ENCODE measurements at places on chromosomes 6 and 20.

DNA sequence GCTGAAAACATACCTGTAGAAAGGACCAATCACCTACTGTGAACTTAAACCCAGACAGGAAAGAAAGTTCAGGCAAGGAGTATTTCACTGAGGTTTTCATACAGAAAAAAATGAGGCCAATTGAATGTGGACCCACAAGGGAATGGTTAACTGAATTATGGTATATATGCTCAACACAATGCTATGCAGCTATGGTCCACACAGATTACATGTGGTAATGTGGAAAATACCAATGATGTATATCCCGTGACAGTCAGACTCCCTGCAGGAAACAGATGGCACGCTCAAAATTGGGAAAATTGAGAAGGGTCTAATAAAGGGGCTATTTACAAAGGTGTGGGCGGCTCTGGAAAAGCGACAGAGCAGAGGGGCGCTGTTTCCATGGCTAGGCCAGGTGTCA is 47.1 kb upstream of the PIM1 start:
- no peak for DNase-seq

DNA sequence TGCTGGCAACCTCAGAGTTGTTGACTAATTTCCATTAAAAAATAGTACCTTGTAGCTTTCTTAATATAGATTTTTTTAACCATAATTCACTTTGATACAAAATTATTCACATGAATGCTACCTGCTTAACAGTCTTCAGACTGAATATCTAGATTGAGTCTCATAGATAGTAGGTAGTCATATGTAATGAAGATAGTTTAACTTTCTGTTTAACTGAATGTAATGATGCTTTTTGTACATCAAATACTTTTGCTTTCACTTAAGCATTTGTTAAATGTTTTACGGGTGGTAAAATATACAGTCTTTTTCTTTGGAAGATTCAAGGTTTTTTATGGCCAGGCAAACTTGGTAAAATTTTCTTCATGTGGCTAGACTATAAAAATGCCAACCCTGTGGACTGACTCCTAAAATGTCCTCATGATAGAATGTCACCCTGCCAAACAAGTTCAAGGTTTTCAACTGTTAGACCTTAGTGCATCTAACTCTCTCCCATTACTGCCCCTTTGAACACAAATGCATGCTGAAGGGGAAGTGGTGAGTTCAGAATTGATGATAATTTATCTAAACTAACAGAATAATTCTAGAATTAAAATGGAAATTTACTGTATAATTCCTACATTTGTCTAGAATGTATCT is 16.4 kb downstream of the TBPL1 start:
- DNase-seq, result no peak

DNA sequence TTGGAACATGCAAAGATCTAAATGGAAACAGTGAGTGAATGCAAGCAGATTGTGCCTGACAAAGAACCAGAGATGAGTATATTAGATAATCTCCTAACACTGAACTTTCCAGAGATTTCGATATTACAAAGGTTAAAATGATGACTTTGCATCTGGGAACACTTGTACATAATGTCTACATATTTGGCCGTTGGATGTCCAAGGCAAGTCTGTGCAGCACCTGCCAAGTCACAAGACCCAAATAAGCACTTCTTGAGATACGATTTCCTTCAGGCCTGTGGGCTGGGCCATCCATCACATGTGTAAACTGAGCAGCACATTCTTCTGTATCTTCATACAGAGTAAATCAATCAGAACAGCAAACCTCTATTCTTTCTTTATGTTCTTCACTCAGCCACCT is 32.5 kb upstream of the SMLR1 start:
- DNase-seq, result no peak

DNA sequence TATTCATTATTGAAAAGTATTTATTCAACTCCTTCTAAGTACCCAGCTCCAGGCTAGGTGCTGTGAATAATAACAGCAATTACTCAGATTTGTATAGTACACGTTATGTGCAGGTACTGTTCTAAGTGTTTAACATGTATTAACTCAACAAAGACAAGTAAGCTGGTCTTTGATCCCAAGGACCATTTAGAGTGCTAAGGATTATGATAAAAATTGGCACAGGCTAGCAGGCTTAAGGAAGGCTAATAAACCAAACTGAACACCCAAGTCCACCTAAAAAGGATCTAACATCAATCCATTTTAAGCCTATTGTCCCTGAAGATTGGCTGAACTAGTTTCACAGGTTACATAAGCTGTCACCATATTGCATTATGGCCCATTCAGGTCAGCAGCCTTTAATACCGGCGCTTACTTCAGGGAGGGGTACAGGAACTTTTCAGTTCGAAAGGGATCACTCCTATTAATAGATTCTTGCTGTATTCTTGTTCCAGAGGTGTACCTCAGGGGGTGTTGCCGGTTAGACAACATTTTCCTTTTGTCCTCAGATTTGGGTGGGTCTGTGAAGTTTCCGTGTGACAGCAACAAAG is 99.0 kb upstream of the GMDS start:
- DNase-seq, result no peak

- no peak for DNase-seq
Observed at GRCh38 chr6:137882225-137882961, 15.3 kb downstream of the TNFAIP3 start.

DNA sequence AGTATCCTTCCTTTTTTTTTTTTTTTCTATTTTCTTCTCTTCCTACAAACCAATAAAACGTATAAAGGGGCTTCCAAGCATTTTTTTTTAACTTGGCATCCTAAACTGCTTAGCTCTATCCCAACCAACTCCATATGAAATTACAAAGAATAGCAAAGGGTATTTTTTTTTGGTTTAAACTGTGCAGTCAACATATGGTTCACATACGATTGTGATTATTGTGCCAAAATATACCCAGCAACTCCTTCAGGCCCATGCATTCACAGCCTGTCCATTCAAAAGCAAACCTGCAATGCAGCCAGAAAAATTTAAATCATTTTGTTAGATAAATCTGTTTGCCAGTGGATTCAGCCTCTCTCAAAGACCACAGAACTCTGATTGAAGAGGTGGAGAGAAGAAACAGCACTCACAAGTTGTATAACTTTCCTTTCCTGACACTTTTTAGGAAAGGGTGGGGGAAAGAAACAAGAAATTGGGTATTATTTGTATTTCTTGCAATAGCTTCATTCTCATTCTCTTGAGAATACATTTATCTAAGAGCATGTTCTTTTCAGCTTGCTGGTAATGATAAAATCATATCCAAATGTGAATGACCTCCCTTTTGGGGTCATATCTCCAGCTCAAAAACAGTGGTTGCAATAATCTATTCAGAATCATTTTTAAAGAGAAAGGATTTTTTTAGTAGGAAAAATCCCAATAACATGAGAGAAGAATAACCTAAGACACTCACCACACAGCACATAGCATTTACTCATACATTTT is 701.3 kb upstream of the CHD6 start:
- DNase-seq, result no peak

DNA sequence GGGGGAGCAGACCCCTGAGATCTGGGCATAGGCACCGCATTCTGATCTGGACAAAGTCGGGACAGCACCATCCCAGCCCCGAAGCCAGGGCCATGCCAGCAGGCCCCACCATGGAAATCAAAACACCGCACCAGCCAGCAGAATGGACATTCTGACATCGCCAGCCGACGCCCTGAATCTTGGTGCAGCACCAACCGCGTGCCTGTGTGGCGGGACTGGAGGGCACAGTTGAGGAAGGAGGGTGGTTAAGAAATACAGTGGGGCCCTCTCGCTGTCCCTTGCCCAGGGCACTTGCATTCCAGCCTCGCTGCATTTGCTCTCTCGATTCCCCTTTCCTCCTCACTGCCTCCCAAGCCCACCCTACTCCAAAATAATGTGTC is 2.0 kb downstream of the NNAT start:
- DNase-seq, result no peak

GRCh38 chr6:156113631-156114030 is 658.0 kb upstream of the NOX3 start:
- no peak for DNase-seq

- no peak for DNase-seq
Observed at GRCh38 chr6:69719602-69720193, 77.1 kb downstream of the LMBRD1 start.

DNA sequence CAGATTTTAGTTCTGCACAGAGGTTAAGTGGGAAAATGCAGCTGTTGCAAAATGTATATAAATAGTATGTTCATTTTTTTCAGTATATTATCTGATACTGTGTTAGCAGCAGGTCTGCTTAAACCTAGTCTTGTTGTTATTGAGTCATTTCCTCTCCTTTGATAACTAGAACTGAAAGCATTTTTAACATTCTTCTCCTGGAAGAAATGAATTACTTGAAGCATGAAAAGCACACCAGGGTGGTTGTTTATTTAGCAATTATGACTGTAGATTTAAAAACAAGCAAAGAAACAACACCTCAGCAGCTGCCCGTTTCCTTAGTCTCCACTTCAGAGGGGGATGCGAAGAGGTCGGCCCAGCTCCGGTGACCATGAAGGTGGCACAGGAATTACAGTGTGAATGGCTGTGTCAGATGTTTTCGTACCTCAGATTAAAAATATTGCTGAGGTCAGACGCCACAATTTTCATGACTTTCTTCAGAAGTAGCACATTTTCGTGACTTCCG is 53.5 kb downstream of the GOPC start:
- DNase-seq, result no peak

GRCh38 chr20:35979544-35979943 is 11.2 kb downstream of the CNBD2 start:
- no peak for DNase-seq

DNA sequence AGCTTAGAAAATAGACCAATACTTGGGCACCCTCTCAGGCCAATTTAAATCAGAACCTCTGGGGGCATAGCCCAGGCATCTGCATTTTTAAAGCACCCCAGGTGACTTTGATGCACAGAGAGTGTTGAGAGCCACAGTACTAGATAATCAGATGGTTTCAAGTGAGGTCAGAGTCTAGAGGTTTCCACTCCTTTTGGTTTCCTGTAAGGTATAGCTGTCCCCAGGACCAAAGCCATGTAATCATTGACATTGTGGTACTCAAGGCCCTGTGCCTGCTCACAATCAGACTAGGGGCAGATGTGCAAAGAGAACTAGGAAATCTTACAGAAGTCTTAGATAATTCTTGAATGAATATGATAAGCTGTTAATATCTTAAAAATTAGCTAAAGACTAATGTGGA is 9.1 kb downstream of the FILIP1 start:
- no peak for DNase-seq

DNA sequence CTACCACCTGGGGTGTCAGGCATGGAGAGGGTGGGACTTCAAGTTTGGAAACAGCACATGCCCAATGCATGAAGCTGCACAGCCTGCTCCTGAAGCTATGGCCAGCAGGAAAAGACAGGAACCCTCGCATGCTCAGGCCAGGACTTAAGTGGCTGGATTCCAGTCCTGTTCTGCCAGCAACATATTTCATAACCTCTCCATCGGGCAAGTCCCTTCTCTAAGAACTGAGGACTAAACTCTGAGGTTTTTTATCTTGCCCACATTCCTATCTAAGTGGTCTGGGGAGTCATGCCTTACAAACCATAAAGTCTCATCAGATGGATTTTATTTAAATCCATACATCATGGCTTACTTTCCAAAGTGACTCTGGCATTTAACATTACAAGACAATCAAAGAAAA is 27.5 kb upstream of the AGPAT4 start:
- no peak for DNase-seq
